DMS153 (cell line): ENCODE measurements at places on chromosomes 4 and X.

- DNase-seq = peak; percentile 1
These were observed 194.6 kb upstream of the C1QTNF7 start for GRCh38 chr4:15233264-15233597.

GRCh38 chr4:114688059-114688458 lies 89.5 kb downstream of the UGT8 start:
- peak; percentile 35 for DNase-seq

DNA sequence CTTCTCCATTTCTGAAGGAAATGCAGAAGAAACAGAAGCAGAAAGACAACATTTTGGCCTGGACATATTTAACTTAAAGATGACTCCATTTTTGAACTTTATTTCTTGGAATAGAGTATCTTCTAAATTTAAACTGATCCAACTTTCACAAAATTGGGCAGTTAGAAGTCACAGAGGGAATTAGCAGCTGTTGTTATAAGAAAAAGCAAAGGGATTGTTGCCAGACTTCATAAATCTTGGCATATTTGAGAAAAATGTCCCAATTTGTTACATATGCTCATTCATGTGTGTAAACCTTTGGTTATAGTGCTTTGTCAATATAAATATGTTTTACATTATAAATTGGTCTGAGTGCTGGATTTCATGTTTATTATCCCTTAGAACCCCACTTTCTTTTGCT lies 3.4 kb downstream of the GLUD2 start:
- no peak for DNase-seq

DNA sequence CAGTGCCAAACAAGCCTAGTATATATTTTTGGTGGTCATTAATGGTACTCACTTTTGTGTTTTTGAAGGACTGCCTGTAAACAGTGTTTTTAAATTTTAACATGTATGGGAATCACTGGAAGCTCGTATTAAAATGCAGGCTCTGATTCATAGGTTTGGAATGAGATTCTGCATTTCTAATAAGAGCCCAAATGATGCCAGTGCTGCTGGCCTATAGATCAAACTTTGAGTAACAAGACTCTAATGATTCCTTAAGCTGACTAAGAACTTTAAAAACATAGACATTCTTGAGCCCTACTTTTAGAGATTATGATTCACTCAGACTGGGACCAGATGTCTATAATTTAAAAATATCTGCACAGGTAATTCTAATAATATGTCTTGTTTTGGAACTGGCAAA lies 823.2 kb upstream of the LCORL start:
- no peak for DNase-seq

DNA sequence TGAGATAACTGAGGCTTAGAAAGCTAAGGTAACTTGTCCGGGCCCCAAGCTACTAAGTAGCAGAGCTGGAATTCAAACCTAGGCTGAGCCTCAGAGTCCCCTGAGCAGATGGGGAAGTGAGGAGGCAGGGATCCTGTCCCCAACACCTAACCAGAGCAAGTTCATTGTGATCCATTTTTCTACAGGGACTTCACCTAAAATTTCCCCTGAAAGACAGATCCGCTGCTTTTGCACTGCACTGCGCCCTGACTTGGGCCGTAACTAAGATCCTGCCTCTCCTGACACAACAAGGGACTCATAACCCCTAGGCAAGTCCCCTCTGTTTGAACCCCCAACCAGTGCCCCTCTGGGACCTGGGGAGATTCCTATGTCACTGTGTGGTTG lies 25.6 kb upstream of the MTM1 start:
- DNase-seq = no peak

- peak; percentile 22 for DNase-seq
These were observed 41.7 kb downstream of the BCORL1 start for GRCh38 chrX:130024127-130024526.

GRCh38 chr4:109691411-109691920 lies 11.8 kb downstream of the CASP6 start:
- DNase-seq = no peak

DNA sequence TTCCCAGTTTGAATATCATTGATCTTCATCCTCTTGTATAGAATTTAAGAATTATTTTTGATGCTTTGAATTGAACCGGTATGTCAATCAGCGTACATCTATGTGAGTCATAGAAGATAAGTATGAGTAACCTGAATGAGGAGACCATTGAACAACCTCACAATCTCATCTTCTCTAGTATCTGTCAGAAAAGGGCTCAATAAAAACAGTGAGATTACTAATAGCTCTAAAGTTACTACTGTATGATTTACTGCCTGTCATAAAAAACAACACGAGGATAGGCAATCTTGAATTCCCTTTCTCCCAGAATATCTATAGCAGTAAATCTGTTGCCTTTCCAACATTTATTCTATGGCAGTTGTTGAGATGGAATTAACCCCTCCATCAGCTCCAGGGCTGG lies 36.1 kb downstream of the PHOX2B start:
- DNase-seq = no peak

DNA sequence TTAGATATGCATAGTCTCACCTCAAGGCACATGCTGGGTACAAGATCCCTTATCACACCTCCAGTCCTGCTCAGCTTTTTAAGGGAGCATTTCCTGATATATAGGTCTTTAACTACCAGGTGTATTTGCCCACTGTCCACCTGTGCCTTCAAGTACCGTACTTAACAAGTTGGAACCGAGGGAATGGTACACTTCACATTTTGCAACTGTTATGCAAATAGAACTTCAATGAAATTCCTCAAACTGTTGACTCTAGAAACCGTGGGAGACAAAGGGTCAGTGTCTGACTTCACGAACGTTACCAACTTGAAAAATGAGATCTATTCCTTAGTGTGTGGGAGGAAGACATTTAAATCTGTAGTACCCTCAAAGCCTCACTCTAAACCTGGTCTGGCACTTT lies 5.2 kb downstream of the TRIM2 start:
- DNase-seq = peak; percentile 55

- no peak for DNase-seq
These were observed 22.7 kb downstream of the SMPX start for GRCh38 chrX:21735038-21735767.

DNA sequence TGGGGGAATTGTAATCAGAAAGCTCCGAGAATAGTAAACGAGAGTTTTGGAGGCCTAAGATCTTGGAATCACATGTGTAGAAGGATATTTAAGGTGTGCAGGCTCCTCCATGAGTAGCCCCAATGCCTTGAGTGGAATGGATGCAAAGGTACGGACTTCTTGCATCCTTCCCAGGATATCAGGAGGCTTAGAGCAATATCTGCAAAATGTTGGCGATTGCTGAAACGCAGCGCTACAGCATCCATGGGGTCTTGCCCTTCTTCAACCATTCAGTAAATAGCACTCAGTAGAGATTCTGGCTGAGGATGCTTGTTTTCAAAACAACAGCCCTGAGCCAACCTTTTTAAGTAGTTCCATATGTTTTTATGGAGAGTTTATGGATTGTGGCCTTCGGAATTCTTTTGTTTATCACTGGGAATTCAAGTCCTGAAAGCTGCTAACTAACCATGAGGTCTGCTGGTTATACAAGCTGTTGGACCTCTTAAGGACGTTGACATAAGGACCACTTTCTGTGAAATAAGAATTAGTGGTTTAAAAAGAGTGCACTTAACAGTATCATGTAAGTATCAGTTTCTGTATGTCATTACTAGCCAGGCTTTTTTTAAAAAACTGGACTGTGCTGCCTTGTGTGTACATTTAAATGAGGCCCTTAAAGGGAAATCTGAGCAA lies 228.8 kb upstream of the PGRMC2 start:
- no peak for DNase-seq

DNA sequence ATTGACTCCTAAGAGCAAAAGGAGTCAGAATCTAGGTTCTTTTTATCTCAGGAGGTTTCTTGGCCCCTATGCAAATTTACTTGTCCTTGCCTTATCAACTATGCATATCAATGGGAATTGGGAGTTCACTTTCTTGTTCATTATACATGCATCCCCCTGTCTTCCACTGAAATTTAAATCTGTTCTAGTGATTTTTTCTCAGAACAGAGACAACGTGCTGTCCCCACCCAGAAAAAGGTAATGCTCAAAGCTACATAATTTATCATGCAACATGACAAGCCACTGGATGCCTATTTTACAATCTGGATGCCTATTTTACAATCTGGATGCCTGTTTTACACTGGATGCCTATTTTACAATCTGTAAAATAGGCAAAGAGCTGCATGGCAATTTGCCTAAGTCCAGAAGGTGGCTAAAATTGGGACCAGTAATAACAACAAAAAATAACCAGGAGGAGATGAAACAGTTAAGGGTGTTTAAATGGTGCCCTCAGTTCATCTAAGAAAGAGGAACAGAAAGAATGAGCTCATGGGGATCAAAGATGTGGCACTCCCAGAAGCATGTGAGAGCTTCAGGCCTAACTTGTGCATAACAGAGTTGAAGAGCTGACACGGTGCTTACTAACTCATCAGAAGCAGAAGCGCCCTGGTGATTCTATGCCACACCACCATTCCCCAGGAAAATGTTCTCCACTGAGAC lies 537.8 kb upstream of the BOD1L1 start:
- DNase-seq = no peak

GRCh38 chr4:139317635-139318034 lies 15.4 kb upstream of the NDUFC1 start:
- DNase-seq = no peak

DNA sequence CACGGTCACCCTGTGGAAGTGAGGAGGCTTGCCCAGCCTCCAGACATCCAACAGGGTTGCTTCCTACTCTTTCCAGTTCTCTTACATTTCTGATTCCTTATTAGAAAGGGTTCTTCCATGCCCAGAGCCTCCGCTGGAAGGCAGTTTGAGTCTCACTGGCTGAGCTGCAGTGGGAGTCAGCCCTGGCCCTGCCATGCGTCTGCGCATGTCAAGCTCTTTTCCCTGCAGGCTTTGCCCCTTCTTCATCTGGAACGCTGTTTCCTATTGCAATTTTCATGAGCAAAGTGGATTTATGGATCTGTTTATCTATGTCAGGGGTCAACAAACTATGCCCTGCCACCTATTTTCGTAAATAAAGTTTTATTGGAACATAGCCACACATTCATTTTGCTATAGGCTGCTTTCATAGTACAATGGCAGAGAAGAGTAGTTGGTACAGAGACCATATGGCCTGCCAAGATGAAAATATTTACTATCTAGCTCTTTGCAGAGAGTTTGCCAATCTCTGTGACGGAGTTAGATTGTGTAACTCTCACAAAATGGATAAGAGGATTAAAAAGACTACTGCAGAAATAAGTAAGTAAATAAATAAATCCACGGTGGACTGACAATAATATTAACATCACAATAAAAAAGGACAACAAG lies 3.9 kb upstream of the CHRNA9 start:
- DNase-seq = no peak

GRCh38 chrX:15114743-15115566 lies 154.9 kb downstream of the ASB9 start:
- no peak for DNase-seq

DNA sequence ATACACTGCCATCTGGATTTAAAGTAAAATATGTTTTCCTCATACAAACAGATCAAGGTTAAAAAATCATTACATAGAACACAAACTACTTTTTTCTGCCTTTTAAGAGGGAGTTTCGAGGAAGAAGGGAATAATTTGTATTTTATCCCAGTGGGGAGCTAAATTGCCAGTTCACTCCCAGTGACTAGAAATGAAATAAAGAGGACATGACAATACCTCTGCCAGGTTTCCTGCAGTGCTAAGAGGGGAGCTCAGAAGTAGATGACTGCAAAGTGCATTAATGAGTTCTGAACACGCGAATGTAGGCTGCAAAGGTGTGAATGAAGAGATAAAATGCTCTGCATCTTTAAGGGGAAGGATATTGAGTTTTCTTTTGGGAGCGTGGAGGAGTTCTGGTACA lies 69.7 kb downstream of the SRPX start:
- no peak for DNase-seq

DNA sequence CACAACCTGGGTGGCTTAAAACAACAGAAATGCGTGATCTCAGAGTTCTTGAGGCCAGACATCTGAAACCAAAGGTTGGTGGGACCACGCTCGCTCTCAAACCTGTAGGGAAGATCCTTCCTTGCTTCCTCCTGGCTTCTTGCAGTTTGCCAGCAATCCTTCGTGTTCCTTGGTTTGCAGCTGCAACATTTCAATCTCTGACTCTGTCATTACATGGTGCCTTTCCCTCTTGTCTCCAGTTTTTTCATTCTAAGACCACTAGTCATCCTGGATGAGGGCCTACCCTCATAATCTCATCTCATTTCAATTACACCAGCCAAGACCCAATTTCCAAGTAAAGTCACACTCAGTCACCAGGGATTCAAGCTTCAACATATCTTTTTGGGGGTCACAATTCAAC lies 388.0 kb downstream of the GPM6A start:
- DNase-seq = no peak

GRCh38 chrX:29862126-29862677 lies 353.2 kb upstream of the MAGEB2 start:
- no peak for DNase-seq

GRCh38 chr4:139453041-139453370 lies 915 bp upstream of the RAB33B start:
- peak; percentile 49 for DNase-seq

GRCh38 chr4:967113-968104 lies 6.0 kb downstream of the DGKQ start:
- no peak for DNase-seq

DNA sequence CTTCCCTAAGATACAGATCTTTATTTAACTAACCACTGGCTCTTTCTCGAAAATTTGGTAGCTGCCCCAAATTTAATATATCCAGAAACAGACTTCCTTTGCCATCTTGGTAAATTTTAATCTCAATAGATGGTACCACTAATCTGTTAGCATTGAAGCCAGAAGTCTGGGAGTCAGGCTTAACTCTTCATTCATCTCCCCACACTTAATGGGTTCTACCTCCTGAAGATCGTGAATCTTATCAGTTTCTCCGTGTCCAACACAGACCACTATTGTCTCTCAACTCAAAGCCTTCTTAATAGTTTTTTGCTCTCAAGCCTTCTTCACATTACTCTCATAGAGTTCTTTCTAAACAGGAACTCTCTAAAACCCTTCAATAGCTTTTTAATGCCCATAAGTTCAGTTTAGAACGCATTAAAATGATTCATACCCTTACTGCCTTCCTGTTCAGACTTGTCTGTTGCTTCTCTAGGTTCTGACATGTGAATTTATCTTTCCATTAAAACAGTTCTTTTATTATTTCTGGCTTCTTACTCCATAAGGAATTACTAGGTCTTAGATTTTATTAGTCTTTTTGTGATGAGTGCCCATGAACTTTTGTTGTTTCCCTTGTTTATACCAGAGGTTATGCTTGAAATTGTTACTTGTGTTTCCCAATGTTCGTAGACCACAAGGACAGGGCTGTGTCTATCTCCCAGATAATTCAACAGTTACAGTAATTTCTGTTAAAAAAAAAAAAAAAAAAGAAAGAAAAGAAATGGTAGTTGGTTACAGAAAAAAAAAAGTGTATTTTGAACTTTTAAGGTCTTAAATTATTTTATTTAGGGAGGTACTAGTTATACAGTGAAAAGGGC lies 54.7 kb downstream of the SMARCAD1 start:
- no peak for DNase-seq

DNA sequence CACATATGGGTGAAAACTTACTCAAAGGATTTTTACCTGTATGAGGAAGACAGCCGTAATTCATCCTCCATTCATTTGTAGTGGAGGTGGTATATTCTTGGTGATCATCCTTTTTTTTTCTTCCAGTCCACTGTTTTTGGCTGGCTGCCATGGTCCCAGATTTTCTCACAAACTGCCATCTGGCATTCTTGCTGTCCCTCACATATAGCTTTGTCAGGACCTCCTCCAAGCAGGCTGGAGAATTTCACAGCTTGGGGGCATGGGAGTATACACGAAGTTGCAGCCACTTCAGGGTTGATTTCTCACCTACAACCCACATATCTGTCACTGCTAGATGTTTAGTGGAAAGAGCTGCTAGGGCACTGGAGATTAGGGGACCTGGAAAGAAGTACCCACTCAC lies 401.0 kb downstream of the IL1RAPL1 start:
- no peak for DNase-seq
